ENCODE measurements at places on chromosomes 4 and X. TPM values are rescaled to one million over a fixed set of nuclear protein-coding genes. Genes with fewer than 3 reads are reported as not detected.

DNA sequence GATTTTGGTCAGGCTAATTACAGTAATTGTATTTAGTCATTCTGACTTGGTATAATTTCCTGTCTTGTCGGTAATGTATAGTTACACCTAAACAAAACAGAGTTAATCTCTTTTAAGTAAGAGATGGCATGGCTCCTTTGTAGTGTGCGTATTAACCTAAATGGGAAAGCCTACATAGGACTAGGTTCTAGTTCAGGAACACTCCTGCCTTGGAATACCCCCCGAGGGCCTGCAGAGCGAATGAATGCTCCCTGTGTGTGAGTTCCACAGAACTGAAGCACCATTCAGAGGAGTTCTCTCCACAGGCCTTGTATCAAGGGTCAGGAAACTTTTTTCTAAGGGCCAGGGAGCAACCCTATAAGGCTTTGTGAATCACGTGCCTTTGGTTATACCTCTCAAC lies 44.9 kb upstream of the STIM2 start:
- DNase-seq = no peak

DNA sequence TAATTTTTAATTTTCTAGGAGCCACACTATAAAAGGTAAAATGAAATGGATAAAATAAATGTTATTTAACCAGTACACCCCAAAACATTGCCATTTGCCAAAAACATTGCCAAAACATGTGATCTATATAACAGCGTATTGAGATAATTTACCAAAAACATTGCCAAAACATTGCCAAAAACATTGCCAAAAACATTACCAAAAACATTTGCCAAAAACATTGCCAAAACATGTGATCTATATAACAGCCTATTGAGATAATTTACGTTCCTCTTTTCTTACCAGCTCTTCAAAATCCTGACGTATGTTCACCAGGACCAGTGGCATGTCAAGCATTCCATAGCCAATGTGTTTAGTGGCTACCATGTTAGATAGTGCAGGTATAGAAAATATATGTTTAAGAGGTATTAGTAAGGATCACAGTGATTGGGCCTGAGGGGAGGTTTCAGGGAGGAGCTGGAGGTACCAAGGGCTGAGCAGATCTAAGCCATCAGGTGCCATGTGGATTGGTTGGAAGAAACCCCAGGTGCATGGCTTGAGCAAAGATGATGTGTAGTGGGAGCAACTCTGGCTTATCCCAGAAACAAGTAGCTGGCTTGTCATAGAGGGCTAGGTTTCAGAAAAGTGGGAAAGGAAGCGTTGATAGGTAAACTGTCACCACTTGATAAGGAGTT lies 42.6 kb downstream of the RAPGEF2 start:
- no peak for DNase-seq

- DNase-seq = no peak
Measured at GRCh38 chr4:150322646-150323045, 244.4 kb downstream of the DCLK2 start.

DNA sequence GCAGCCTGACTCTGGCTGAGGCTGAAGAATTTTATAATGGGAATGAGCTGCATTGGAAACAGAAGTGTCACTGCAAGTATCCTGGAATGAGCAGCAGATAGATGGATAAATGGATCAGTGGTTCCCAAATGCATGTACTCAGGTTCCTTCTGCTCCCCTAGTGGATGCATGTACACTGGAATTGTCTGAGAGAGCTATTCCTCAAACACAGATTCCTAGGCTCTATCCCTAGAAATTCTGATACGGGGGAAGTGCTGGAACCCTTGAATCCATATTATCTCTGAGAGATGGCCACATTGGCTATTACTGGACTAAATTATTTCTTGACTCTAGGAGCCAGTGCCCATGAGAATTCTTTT lies 64.8 kb downstream of the TMEM131L start:
- peak; percentile 31 for DNase-seq

DNA sequence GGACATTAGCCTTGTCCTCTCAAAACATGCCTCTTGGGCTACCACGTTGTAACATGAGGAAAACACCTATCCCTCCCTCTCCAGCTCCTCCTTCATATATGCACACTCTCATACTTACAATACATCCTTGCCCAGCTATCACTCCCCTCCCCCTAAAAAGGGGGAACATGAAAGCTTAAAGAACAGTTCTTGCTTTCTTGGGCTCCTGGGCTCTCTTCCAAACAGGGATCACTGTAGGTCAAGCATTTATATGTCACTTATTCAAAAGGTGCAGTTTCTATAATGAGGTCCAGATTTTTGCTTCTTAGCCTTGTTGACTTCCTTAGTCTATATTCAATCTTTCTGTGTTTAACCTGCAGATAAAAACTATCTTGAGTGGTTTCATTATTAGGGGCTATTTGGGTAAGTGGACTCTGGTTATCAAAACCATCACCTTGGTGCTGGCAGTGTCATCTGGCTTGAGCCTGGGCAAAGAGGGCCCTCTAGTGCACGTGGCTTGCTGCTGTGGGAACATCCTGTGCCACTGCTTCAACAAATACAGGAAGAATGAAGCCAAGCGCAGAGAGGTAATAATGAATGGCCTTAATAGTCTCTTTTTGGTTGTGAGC lies 119.4 kb downstream of the AKAP4 start:
- DNase-seq = peak; percentile 27

- no peak for DNase-seq
Measured at GRCh38 chr4:77852892-77853495, 9.6 kb upstream of the MRPL1 start.

DNA sequence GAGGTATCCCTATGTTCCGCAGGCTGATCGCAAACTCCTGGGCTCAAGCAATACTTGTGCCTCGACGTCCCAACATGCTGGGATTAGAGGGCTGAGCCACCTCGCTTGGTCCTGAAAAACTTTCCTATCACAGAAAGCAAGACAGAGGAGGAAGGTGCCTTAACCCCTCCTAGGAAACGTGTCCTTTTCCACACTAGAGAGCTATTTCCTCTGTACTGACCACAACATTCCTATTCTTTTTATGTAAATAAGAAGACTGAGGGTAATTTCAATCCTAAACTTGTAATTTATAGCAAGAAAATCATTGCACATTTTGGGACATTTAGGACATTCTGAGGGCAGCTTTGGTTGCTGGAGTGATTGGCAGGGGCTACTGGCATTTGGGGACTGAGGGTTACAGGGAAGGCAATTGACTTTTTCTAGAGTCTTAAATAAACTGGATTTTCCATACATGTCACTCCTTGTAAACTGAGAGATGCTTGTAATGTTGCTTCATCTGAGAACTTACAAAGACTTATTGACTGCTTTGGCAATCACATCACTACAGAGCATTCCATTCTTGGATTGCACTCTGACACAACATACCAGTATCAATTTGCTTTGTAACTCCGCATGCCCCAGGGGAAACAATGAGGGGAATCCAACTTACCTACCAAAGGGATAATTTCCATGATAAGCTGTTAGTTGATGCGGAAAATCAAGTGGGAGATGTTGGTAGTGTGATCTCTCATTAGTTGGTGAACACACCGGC lies 15.6 kb downstream of the XAGE3 start:
- no peak for DNase-seq

DNA sequence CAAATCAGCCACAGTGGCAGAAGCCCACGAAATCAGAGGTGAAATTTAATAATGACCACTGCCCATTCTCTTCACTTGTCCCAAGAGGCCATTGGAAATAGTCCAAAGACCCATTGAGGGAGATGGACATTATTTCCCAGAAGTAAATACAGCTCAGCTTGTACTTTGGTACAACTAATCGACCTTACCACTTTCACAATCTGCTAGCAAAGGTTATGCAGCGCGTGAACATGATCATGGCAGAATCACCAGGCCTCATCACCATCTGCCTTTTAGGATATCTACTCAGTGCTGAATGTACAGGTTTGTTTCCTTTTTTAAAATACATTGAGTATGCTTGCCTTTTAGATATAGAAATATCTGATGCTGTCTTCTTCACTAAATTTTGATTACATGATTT lies at the start of gene F9:
Gene F9, plus strand, starts transcription at position 190 of the 400 bp plus-strand sequence. Its CDS starts 26 bp downstream, at position 216.
- DNase-seq = no peak

DNA sequence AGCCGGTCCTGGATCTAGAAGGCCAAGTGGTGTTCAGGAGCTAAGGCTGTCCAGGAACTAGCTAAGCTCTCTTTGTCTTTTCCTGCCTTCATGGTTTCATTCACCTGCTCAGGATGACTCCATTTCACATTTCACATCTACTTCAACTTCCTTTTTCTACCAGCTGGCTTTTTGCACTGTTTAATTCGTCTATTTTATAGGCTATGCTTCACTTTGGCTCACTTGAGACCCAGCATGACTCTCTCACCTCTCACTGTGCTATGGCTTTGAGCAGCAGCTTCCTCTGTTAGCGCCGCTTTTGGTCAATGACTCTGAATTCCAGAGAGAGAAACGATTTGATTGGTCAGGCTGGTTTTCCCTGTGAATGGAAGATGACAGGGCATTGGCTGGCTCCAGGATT lies 213.5 kb upstream of the CLNK start:
- DNase-seq = no peak

DNA sequence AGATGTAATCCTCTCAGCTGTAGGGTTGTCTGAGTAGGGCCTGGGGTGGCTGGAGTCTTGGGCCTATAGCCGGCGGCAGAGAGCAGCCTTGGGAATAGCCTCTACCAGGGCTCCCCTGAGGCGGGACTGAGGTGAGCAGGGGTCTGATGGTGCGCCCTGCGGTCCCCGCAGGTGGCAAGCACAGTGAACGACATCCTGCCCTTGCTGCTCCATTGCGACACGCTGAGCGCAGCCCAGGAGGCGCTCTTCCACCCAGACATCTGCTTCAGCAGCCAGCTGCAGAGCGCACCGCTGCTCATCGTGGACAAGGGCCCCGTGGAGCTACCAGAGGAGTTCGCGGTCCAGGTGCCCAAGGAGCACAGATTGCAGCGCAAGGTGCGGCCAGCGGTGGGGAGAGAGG lies 317.0 kb downstream of the ADGRL3 start:
- no peak for DNase-seq

- no peak for DNase-seq
Measured at GRCh38 chrX:11886745-11887144, 128.7 kb downstream of the MSL3 start.

- no peak for DNase-seq
Measured at GRCh38 chr4:126560794-126561193, 1072.0 kb upstream of the INTU start.

GRCh38 chr4:170413951-170414350 lies 324.2 kb upstream of the AADAT start:
- DNase-seq = no peak

- no peak for DNase-seq
Measured at GRCh38 chr4:134345244-134345643, 143.7 kb upstream of the PABPC4L start.

- no peak for DNase-seq
Measured at GRCh38 chr4:39442998-39443397, 15.7 kb downstream of the RPL9 start.

- DNase-seq = no peak
Measured at GRCh38 chr4:36142504-36142903, 101.8 kb downstream of the ARAP2 start.

DNA sequence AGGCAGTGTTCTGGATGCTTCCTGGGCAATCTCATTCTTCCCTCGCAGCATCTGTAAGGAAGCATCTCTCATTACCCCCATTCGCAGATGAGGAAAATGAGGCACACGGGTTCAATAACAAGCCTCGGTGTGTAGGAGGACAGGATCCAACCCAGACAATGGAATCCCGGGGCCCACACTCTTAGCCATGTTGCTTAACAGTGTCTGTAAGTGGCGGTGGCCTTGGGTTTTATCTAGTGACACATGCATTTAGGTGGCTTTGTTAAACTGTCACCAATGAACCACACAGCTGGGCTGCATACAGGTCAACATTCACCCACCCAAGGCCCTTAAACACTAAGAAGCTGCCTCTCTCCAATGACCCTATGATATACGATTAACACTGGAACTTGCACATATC lies 22.6 kb downstream of the RELL1 start:
- DNase-seq = no peak

SHISA3 gene
- 1.1 TPM for polyA plus RNA-seq

CENPI gene
- polyA plus RNA-seq = 2.6 TPM

TBX22 gene
- polyA plus RNA-seq = not detected

ZNF157 gene
- polyA plus RNA-seq = 0.23 TPM

BMX gene
- not detected for polyA plus RNA-seq

MAGEA11 gene
- polyA plus RNA-seq = 0.06 TPM

CXorf49 gene
- not detected for polyA plus RNA-seq
